Panc1 (cell line): ENCODE measurements at places on chromosomes 3 and 15. TPM values are rescaled to one million over a fixed set of nuclear protein-coding genes. Genes with fewer than 3 reads are reported as not detected.

GRCh38 chr3:4953119-4953518, 26.1 kb upstream of the BHLHE40 start:
- H3K4me3 ChIP-seq = no peak overlapping the region
- no peak overlapping the region for H3K27ac ChIP-seq
- no peak for DNase-seq
- no peaks in the 10 kb centered on the region for H3K4me1 ChIP-seq
- H3K27me3 ChIP-seq = no peaks in the 10 kb centered on the region

GRCh38 chr15:28128031-28128430, 28.9 kb upstream of the OCA2 start:
- H3K27me3 ChIP-seq = no peaks in the 10 kb centered on the region
- H3K36me3 ChIP-seq = peaks cover 9% of the 10 kb centered on the region
- H3K4me1 ChIP-seq = no peaks in the 10 kb centered on the region

DNA sequence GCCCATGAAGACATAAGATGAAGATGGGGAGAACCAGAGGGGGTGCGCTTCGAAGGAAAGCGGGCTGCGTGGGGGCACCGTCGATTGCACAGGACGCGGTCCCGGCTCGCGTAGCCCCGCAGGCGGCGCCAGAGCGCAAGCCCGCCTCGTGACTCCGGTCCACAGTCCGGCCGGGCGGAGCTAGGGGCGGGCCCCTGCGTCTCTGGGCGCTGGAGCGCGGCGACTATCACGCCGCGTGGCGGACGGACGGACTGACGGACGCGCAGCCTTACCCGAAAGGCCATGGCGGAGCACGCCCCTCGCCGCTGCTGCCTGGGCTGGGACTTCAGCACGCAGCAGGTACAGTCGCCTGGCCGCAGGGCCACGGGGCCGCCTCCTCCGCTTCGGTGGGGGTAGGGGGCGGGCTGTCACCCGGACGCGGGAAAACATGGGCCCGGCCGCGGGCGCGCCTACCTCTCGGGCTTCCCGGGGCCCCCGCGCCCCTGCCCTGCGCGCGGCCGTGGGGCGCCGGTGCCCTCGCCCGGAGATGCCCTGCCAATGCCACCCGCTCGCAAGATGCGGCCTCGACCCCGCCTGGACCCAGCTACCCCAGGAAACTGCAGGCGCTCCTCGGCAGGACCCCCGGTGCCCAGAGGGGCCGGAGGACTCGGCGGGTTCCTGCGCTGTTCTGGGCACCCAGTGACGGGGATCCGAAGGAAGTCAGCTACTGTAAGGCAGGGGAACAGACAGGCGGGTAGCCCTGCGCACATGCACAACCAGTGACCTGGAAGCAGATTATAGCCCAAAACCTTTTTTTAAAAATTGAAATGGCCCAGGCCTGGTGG, at the start of gene XYLB:
XYLB (plus strand) TSS at position 199 of the 824 bp plus-strand sequence; CDS start at position 283, 84 bp downstream.
- H3K4me3 ChIP-seq = peak within 1 kb of the TSS; percentile 67
- no peaks in the 10 kb centered on the region for H3K4me1 ChIP-seq
- H3K27ac ChIP-seq = peak within 1 kb of the TSS; percentile 71
- H3K36me3 ChIP-seq = no peaks in the 10 kb centered on the region

GRCh38 chr3:16838561-16838960, 46.2 kb upstream of the PLCL2 start:
- no peak for DNase-seq
- H3K4me3 ChIP-seq = no peak overlapping the region
- H3K36me3 ChIP-seq = no peaks in the 10 kb centered on the region
- H3K27me3 ChIP-seq = no peaks in the 10 kb centered on the region

Gene SLC41A3
- total RNA-seq = 39.0 TPM

Gene ECE2
- not detected for total RNA-seq
